ENCODE measurements at places on chromosomes 6 and 20.

- DNase-seq, result no peak
Observed at GRCh38 chr6:32967151-32968091, 973 bp upstream of the BRD2 start.

- DNase-seq, result no peak
Observed at GRCh38 chr6:157075549-157076450, 247.5 kb downstream of the TMEM242 start.

GRCh38 chr20:55855052-55855451, 150.3 kb downstream of the CBLN4 start:
- no peak for DNase-seq

GRCh38 chr20:4966826-4967751, 34.2 kb downstream of the SLC23A2 start:
- no peak for DNase-seq

GRCh38 chr6:52504782-52505136, 72.1 kb downstream of the TRAM2 start:
- no peak for DNase-seq

DNA sequence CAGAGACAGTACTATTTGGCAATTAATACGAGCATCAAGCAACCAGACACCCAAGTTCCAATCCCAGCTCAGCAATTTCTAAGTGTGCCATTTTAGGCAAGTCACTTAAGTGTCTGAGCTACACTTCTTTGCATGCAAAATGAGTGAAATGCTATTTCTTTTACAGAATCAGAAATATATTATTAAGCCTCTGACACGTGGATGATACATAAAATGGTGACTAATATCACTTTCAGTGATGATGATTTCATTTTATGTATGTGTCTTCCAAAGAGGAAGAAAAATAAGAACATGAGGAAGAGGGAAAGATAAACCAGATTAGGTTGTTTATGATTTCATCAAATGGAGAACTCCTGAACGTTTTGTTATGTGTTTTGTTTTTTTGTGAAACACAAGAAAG, 158.6 kb downstream of the TSHZ2 start:
- DNase-seq, result no peak

GRCh38 chr6:101392586-101393230, 800 bp upstream of the GRIK2 start:
- DNase-seq, result no peak

- no peak for DNase-seq
Observed at GRCh38 chr20:23116311-23117089, 30.4 kb upstream of the CD93 start.

DNA sequence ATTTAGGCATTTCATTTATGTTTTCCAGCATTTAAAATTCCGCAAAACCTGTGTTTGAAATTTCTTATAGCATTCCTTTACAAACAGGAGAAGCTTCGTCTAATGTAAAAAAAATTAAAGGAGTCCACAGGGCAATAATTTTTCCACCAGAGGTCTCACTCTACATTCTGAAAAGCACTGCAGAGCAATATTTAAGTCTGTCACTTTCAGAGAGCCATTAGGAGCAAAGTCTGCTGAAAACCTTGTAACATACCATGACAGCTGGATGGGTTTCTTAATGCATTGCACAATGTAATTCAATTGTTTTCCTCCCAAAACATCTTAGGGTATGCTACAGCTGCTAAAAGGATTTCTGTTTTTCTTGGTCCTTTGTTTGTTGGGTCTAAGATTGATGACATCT, 18.0 kb downstream of the BAG2 start:
- DNase-seq, result no peak

GRCh38 chr6:109236115-109237076, 141.1 kb downstream of the CEP57L1 start:
- no peak for DNase-seq

DNA sequence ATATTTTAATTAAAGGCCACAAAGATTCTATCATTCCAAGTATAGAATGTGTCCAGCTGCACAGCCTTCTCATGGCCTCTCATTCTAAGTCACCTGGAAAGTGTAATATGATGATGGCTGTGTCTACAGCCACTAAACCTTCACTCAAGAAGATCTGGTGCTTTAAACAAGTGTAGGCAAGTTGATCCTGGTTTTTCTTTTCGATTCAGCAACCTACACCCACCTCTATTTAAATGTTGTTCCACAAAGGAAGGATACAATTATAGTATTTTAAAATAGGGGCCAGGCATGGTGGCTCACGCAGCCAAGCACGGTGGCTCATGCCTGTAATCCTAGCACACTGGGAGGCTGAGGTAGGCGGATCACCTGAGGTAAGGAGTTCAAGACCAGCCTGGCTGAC, 25.5 kb upstream of the DST start:
- DNase-seq, result no peak

- DNase-seq, result no peak
Observed at GRCh38 chr6:153170511-153170910, 39.4 kb upstream of the RGS17 start.

GRCh38 chr6:32189742-32190053, 304 bp downstream of the PBX2 start:
- DNase-seq, result no peak

- DNase-seq, result no peak
Observed at GRCh38 chr20:17012546-17013226, 214.2 kb upstream of the PCSK2 start.

DNA sequence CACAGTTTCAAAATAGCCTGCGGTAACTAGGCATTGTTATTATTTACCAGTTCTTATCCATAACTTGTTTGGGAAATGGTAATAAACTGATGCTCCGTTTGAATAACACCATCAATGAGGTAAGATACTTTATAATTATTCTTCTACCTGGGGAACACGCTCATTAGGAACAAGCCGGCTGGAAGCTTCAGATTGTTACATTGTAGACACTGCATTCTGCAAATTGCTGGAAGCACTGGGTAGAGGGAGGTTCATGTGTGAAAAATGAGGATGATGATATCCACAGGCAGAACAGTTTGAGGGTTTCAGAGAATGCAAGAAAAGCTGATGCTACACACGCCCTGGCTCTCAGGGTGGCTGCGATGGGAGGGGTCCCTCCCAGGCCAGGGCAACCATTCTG, 560.6 kb upstream of the AGPAT4 start:
- no peak for DNase-seq

- no peak for DNase-seq
Observed at GRCh38 chr6:53432318-53433161, 83.8 kb upstream of the ELOVL5 start.

DNA sequence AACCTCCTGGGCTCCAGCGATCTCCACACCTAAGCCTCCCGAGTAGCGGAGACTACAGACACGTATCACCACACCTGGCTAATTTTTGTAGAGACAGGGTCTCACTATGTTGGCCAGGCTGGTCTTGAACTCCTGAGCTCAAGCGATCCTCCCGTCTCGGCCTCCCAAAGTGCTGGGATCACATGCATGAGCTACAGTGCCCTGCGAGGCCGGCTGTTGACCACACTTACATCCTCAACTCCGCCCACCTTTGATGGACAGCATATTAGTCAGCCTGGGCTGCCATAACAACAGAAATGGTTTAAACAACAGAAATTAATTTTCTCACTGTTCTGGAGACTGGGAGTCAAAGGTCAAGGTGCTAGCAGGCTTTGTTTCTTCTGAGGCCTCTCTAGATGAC, 107.7 kb downstream of the JPH2 start:
- DNase-seq, result no peak

DNA sequence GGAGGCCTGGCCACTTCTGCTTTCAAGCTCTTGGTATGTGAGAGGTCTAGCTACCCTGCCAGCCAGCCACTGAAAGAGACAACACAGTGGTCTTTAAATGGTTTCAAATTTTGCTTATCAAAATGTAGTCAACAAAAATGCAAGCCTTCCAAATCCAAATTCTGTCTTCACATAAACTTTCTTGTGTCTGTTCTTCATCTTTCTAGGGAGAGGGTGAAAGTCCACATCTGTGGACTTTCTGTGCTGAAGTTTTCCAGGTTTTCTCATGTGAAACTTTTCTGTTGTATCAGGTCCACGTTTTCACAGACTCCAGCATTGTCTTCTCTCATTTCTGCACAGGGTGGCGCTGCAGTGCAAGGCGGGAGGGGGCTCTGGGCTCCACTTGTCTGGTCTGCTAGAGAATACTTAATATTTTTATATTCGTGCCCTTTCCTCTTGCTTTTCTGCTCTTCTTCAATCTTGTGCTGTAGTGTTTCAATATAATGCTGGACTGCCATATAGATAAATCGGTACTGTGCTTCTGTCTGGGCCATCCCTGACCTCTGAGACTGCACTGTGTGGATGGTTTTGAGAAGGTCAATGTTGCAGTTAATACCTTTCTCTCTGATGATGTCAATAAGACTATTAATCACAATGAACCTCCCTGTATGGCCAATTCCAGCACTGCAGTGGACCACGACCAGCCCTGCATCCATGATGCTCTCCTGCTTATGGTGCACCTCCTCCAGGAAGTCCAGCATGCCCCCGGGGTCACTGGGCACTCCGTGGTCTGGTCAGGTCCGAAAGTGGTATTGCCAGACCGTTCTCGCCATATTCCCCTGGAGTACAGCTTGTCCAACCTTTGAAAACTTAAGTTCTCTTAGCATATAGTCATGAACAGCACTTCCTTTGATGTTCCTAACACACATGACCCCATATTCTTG, 161.6 kb upstream of the TNFAIP3 start:
- peak; percentile 47 for DNase-seq

GRCh38 chr6:88760091-88760490, 203.3 kb downstream of the RNGTT start:
- no peak for DNase-seq

DNA sequence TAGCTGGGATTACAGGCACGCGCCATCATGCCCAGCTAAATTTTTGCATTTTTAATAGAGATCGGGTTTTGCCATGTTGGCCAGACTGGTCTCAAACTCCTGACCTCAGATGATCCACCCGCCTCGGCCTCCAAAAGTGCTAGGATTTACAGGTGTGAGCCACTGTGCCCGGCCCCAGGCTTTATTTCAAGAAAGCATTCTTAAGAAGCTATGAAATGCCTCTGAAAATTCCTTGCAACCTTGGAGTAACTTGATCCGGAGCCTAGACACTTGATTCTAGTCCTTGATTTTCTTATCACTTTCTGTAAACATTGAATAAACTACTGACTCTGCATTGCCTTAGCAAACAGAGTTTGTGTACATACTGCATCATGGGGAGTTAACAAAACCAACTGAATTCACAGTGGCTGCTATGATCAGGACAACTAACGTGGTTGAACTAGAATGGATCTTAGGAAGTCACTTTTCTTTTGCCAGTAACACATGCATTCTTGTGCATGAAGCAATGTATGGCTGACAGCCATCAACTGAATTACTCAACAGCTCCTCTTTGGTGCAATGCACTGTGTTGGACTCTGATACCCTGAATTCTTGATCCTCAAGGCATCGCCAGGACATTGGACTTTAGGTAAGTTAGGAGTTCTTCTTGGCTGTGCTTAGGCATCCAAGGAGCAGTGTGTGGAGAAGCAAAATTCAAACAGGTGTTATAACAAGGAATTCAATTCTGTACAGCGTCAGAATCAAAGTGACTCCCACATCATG, 102.8 kb upstream of the TMEM170B start:
- no peak for DNase-seq

DNA sequence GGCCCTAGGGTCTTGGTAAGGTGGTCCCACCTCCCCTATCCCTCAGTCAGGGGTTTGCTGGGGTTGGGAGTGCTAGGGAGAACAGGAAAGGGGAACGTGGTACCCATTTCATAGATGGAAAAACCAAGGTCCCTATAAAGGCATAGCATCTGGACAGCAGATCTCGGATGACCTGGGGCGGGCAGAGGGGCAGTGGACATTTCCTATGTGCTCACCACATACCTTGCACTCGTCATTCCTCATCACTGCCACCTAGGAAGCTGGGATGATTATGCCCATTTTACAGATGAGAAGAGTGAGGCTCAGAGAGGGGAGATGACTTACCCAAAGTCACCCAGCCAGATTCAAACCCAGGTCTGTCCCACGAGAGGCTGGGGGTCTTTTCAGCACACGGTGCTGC, 12.1 kb downstream of the MYLK2 start:
- no peak for DNase-seq

GRCh38 chr6:6007366-6008088, 802 bp upstream of the NRN1 start:
- no peak for DNase-seq

GRCh38 chr20:57431539-57431835, 40.3 kb downstream of the RBM38 start:
- DNase-seq, result no peak

GRCh38 chr6:151891524-151891923, 84.0 kb downstream of the ESR1 start:
- DNase-seq, result no peak

DNA sequence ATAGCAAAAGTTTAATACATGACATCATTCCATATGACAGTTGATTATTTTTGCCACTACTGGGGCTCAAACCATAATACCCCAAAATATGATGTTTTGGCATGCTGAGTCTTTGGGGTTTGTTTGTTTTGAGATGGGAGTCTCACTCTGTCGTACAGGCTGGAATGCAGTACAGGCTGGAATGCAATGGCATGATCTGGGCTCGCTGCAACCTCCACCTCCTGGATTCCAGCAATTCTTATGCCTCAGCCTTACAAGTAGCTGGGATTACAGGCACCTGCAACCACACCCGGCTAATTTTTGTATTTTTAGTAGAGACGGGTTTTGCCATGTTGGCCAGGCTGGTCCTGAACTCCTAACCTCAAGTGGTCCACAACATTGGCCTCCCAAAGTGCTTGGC, 1.3 kb upstream of the MRS2 start:
- DNase-seq, result no peak

- DNase-seq, result no peak
Observed at GRCh38 chr20:34573541-34574300, 15.2 kb downstream of the MAP1LC3A start.

- DNase-seq, result no peak
Observed at GRCh38 chr6:115945306-115945705, 115.4 kb downstream of the FRK start.

GRCh38 chr6:162181111-162181510, 546.5 kb downstream of the PRKN start:
- DNase-seq, result no peak

DNA sequence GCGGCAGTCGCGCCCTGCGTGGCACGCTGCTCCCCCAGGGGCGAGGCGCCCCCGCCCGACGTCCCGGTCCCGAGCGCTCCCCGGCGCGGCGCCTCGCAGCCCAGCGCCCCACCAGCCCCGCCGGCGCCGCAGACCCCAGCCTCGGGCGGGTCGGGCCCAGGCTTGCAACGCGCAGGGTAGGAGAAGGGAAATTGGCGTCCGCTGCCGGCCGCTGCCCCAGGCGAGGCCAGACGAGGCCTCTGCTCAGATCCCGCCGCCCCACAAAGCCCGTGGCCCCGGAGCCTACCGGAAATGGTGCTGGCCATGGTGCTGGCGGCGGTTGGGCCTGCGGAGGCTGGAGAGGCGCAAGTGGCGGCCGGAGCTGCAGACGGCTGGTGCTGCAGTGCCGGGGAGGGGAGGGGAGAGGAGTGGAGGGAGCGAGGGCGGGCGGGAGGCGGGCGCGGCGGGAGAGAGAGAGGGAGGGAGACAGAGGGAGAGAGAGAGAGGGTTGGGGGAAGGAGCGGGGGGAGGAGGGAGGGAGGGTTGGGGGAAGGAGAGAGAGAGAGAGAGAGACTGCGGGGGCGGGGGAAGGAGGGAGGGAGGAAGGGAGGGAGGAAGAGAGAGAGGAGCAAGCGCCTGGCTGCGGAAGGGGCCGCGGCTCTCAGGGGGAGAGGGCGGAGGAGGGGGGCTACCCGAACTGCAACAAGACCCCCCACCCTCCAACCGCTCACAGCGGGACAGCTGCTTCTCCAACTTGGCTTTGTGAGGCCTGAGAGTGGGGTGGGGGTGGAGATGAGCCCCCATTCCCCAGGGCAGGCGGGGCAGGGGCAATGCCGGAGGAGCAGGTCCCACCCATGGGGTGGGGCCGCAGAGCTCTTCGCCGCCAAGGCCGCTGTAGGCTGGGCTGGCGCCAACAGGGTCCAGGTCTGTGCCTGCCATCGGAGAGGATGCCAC, at the start of gene STMN3:
Gene STMN3 (minus strand): TSS at position 384 of the 933 bp plus-strand sequence. CDS start 79 bp downstream, at position 305.
- DNase-seq, result no peak

All from activated CD8-positive, alpha-beta memory T cell treated with anti-CD3 and anti-CD28 coated beads for 4 hours (primary cell).